ENCODE measurements at places on chromosomes 13 and 19.

DNA sequence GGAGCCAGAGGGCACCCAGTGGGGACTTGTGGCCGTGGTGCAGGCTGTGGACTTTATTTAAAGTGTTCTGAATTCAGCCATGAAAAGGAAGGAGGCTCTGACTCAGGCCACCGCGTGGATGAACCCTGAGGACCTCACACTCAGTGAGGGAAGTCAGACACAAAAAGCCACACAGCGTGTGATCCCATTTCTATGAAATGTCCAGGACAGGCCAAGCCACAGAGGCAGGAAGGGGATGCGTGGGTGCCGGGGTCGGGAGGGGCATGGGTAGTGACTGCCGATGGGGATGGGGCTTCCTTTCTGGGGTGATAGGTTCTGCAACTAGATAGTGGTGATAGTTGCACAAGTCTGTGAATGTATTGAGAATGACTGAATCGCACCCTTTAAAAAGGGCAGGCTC, 8.7 kb upstream of the ZBTB7A start:
- no peak for DNase-seq

- no peak for DNase-seq
These were observed 22.0 kb downstream of the GPX4 start for GRCh38 chr19:1125601-1126467.

GRCh38 chr19:888581-889385, 4.2 kb downstream of the MED16 start:
- no peak for DNase-seq

DNA sequence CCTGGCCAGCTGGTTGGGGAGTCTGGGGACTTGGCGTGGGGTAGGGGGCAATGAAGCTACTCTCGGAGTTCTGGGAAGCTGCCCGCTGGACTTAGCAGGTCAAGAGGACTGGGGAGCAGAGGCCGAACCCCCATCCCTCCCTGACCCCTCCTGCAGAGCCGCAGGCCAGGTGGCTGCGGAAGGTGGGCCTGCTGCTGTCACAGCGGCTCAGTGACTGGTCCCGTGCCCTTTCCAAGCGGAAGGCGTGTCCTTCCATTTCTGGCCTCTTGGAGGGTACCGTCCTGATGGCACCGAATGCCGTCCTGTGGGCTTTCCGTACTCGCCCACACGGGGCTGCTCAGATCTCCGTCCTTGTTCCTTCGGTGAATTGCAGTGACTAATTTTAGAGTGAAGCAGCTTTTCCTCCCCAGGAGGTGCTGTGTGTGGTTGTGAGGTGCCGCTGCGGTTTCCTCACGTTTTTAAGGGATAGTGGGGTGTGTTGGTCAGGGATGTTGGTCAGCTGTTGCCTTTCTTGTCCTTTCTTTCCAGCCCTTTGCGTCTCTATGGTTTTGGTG, 20.8 kb downstream of the DOT1L start:
- no peak for DNase-seq

DNA sequence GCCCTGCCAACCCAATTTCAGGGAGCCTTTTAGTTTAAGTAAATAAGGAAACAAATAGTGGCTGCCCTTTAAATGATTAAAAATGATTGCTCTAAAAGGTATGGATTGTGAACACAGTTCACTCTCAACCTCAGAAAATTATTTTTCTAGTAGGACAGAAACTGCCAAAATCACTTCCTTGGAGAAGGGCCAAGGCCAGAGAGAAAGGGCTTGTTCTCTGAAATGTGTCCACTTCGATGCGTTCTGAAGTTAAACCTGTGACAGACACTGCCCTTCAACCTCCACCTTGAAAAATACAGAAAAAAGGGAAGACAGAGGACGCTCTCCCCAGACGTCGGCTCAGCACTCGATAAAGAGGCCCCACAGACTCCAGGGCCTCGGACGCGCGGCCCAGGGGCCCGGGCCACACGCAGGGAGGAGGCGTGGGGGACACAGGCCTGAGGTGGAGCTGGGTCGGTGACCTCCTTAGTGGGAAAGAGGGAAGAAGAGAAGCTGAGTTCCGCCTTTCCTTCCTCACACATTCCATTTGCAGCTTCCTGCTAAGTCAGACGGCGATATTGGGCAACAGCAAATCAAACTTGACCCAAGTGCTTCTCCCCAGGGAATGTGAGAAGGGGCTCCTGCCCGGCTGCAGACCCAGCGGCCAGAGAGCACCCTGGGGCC, 63.6 kb downstream of the RASA3 start:
- DNase-seq: no peak

GRCh38 chr13:75480671-75481175, 1.2 kb downstream of the TBC1D4 start:
- DNase-seq: peak; percentile 82

DNA sequence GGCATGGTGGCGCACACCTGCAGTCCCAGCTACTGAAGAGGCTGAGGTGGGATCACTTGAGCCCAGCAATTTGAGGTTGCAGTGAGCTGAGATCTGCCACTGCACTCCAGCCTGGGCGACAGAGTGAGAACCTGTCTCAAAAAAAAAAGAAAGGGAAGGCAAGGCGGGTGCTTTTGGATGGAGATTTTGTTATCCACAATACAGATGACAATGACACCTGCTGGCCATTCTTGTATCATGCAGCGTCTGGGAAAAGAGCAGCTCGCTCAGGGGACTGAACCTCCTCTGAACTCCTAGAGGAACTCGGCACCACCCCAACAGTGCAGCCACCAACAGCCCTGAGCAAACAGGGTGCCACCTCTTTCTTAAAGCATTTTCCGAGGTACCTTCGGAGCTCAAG, 22.8 kb downstream of the HAUS8 start:
- peak; percentile 54 for DNase-seq

- no peak for DNase-seq
These were observed 432.4 kb downstream of the SLITRK1 start for GRCh38 chr13:83449668-83450395.

DNA sequence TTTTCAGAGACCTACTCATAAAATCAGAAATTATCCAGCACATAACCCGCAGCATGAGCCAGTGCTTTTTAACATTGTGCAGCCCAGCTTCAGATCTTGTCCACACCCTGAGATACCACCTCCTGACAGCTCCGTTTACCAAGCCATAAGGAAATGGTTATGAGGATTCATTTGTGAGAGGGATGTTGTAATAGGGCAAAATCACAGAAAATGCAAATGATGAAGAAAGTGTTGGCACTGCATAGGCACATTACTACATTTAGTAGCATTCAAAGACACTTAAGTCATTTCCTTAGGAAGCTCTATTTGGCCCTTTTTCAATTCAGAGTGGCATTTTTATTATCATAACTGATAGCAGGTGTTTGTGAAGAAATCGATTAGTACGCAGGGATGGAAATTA, 277.5 kb downstream of the DNAJC15 start:
- DNase-seq: no peak

DNA sequence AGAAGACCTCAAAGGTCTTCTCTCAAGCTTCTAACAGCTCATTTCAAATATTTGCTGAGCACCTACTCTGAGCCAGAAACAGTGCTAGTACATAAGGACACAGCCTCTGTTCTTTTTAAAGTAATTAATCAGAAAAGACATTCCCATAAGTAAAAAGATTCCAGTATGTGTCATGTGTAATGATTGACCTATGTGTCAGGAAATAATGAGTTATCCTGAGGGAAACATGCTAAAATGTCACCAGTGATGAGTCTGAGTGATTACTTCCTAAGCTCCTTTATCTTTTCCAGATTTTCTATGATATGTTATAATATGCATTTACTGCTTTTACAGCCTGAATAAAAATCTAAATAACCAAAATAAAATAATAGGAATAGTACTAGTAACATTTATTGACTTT, 107.6 kb downstream of the SLC25A15 start:
- no peak for DNase-seq

DNA sequence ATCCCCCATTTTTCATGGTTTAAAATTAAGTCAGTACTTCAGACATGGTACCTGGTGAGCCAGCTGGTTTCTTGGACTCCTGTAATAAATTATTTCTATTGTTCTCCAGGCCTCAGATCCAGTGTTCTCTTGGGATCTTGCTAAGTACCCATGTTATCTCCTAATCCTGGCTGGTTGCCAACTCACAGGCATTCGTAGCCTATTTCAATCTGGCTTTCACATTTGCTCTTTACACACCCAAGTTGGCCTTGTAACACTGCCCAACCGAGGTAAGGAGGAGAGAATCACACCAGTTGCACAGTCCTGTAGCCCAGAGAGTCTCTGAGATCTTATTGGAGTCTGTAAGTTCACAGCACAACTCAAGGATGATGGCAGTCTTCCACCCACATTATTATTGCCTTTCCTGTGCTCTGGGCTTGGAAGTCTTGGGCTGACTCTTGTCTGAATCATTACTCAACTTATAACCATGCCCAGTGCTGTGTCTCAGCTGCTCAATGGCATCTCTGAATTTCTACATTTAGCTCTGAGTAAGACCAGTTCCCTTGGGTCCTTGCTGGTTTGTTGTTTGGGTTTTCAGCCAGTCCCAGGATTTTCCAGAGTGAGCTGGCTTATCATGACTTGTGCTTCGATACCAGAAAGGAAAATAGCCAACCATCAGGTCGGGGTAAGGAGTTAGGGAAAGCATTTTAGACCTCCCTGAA, 76.6 kb upstream of the KLF12 start:
- no peak for DNase-seq

DNA sequence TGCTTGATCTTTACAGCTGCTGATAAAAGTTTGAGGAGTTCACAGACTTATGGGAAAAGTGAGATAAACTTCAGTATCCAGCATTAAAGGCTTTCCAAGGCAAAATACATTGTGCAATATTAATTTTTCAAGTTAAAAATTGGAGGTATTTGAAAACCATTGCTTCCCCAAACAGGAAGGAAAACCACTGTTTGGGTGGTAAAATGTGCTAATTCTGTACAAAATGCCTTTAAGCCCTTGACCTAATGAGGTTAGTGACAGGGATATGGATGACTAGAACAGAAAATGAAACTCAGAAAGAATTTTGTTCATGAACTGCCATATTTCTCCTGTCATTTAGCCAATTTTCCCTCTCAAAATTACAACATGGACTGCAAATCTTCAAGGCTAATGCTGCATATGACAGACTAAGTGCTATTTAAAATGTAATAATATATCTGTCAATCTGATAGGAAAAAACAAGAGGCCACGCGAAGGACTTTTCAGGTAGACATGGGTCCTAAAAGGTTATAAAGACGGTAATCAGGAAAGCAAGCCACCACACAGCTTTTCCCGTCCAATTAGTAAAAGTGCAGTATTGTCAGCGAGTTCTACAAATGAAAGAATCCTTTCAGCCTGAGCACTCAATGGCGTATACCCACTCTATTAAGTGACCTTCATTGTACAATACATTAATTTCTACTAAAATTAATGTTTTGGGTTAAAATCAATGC, 212.8 kb downstream of the ENOX1 start:
- DNase-seq: no peak

DNA sequence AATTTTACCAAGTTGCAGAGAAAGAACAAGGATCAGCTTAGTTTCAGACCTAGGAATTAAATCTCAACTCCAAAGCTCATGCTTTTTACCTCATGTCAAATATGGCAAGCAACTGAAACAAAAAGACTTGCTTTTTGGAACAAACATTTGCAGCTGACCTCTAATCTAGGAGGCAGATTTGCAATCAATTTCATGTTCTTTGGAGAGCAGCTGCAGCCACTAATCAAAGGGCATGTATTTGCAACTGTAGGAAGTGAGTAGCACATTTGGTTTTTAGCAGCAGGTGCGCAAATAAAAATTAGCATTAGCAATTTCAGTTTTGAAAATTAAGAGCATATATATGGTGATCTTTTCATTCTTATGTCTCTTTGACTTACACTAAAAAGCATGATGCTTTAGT, 459.3 kb upstream of the SLC10A2 start:
- no peak for DNase-seq

DNA sequence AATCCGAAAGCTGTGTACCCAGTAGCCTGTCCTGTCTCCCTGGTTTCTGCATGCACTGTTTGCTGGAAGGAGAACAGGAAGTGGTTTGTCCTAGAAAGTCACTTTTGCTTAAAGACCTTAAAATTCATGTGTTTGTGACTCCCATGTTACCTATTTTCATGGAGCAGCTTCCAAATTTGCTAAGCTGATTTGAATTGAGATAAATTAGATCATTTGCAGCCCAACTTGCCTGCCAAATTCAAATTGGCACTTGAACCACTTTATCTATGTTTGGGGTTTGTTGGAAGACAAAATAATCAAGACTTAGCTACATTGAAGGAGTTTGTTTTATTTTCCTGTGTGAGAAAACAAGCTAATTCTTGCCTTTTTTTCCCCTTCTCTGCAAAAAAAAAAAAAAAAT, 532.5 kb downstream of the DIAPH3 start:
- DNase-seq: no peak

DNA sequence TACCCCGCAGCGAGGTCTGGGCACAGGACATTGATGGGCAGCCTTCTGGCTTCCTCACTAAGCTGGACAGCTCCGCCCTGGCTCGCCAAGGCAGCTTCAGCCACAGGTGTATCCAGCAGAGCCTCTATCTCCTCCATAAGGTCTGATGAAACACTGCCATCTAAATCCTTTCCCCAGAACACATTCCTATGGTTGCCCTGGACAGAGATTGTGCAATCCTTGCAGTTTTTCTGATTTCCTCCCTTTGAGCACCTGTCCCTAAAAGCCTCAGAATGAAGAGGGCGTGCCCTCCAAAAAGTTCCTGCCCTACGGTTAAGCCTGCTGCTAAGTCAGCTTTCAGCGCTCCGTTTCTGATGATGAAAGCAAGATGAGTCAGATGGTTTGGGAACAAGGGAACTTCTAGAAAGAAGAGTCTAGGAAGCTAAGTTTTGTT, 21.0 kb downstream of the CLEC4M start:
- DNase-seq: no peak

- DNase-seq: peak; percentile 94
These were observed 12.6 kb upstream of the ZNF414 start for GRCh38 chr19:8526345-8527091.

GRCh38 chr19:17524651-17525050, 13.2 kb downstream of the PGLS start:
- no peak for DNase-seq

GRCh38 chr19:2683430-2684003, 19.0 kb downstream of the GNG7 start:
- no peak for DNase-seq

DNA sequence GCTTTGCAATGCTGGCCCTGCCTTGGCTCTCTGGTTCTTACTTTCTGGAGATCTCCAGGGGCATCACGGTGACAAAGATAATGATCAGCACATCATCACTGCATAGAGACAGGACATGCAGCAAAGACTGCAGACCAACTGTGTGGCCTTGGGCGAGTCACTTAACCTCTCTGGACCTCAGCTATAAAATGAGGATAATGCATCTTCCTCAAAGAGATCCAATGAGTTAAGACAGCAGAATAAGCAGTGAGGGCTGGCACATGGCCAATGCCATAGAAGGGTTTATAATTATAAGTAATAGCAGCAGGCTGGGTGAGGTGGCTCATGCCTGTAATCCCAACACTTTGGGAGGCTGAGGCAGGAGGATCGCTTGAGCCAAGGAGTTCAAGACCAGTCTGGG, 2.4 kb downstream of the MAG start:
- DNase-seq: no peak

DNA sequence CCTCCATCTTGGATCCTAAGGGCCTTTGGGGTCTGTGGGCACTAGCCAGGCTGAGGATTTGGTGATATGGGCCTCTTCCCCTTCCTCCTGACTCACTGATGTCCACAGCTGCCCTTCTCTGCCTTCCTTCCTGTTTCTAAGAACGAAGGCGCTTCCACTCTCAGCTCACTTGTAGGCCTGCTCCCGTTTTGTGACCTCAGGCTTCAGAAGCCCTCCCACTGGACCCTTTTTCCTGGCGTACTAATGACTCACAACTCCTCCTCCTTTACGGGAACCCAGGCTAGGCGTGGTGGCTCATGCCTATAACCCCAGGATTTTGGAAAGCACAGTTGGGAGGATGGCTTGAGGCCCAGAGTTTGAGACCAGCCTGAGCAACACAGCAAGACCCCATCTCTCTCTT, 55.6 kb downstream of the TMED1 start:
- no peak for DNase-seq

- DNase-seq: no peak
These were observed 47.9 kb downstream of the CEBPG start for GRCh38 chr19:33421368-33421767.
